SK-N-SH (cell line): ENCODE measurements at places on chromosomes 2 and 18.

- H3K36me3 ChIP-seq, result no peaks in the 10 kb centered on the region
- no peak overlapping the region for H3K4me3 ChIP-seq
- H3K27me3 ChIP-seq, result peaks cover 25% of the 10 kb centered on the region
These were observed 3.8 kb downstream of the CXCR2 start for GRCh38 chr2:218129458-218130135.

GRCh38 chr2:231765496-231765929, 15.6 kb downstream of the PDE6D start:
- DNase-seq, result no peak
- no peaks in the 10 kb centered on the region for H3K4me1 ChIP-seq
- no peaks in the 10 kb centered on the region for H3K36me3 ChIP-seq
- H3K4me3 ChIP-seq, result no peak overlapping the region
- H3K27ac ChIP-seq, result no peak overlapping the region
- H3K27me3 ChIP-seq, result no peaks in the 10 kb centered on the region

DNA sequence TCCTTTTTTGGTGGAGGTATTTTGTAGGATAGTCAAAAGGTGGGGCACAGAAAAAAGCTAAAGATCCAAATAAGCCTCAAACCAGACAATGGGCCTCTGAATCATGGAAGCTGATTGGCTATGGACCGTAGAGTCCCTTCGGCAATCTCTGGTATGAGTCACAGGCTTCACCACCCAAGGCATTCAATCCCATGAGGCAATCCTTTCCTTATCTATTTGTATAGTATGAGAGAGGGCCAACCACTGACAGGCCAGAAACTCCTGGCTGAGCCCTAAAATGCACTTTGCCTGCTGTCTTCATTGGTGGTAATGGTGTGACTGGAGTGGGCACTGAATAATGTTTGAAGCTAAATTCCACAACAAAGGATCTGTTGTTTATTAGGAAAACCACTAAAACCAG, 38.7 kb upstream of the MEX3C start:
- peaks cover 21% of the 10 kb centered on the region; the same call in 1 of the 2 replicates for H3K4me1 ChIP-seq
- H3K27ac ChIP-seq, result no peak overlapping the region
- no peaks in the 10 kb centered on the region for H3K27me3 ChIP-seq

GRCh38 chr2:26482211-26483026, 4.5 kb upstream of the OTOF start:
- peaks cover 23% of the 10 kb centered on the region; the same call in 1 of the 2 replicates for H3K27me3 ChIP-seq
- H3K27ac ChIP-seq, result no peak overlapping the region
- H3K4me3 ChIP-seq, result no peak overlapping the region
- H3K4me1 ChIP-seq, result no peaks in the 10 kb centered on the region
- DNase-seq, result no peak
- H3K36me3 ChIP-seq, result no peaks in the 10 kb centered on the region

DNA sequence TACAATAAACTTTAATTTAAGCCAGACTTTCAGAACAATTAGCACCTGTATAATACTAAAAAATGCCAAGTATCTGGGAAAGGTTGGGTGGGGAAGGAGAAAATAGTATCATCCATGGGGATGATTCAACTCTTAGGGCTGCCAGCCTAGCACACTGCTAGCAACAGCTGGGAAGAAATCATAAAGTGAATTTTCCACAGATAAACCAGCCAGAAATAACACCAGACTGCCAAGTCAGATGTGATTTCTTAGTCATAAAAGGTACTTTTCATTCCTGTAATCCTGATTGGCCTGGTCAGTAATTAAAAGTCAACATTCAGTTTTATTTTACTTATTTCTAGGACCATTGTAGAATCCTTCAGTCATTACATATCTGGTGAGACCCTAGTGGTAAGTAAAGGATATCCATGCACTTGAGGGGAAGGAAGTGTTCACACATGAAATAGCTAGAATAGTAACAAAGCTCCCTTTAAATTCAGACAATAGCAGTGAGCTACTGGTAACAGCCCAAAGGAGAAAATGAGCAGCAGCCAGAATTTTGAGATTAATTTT, 59.4 kb downstream of the LIMS1 start:
- DNase-seq, result no peak
- peak overlapping the region; percentile 99 for H3K27ac ChIP-seq
- peaks cover 30% of the 10 kb centered on the region for H3K4me1 ChIP-seq
- peak overlapping the region; percentile 9; the same call in 1 of the 2 replicates for H3K4me3 ChIP-seq
- H3K36me3 ChIP-seq, result no peaks in the 10 kb centered on the region
- no peaks in the 10 kb centered on the region for H3K27me3 ChIP-seq

DNA sequence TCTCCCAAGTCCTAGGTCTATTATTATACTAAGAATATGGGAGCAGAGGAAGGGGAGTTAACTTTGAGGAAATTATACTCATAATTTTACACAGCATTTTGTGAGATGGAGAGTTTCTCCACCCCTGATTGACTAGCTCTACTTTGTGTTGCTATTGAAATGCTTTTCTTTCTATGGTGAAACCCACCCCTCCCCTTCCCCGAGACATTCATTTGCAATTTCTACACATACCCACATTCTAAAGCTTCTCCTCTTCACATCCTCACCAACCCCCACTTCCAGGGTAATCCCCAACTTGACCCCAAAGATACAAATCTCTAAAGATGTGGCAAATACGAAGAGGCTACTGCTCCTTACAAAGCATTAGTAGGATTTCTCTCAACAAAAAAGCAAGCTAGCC, 992.2 kb downstream of the BCL11A start:
- no peak for DNase-seq
- no peak overlapping the region for H3K27ac ChIP-seq
- no peaks in the 10 kb centered on the region for H3K36me3 ChIP-seq

DNA sequence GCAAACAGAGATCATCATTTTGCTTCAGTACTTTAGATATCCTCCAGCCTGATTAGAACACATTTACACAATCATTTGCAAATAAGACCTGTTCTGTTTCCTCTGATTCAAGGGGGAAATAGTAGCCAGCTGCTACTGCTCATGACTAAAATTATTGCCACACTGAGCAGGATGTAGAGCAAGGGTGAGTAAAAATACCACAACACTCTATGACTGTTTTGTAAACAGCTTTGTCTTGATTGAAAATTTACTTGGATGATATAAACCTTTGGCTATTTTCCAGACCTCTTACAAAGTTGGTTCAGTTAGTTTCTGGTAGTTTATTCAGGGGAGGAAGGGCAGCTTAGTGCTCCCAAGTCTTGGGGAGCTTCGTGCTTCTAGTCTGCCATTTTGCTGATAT, 286.4 kb upstream of the CNTNAP5 start:
- H3K36me3 ChIP-seq, result no peaks in the 10 kb centered on the region
- no peak for DNase-seq
- no peak overlapping the region for H3K27ac ChIP-seq
- no peak overlapping the region for H3K4me3 ChIP-seq

GRCh38 chr2:223219872-223220657, 168.1 kb downstream of the KCNE4 start:
- no peak overlapping the region for H3K27ac ChIP-seq
- no peak overlapping the region for H3K4me3 ChIP-seq
- no peak for DNase-seq
- no peaks in the 10 kb centered on the region for H3K36me3 ChIP-seq

DNA sequence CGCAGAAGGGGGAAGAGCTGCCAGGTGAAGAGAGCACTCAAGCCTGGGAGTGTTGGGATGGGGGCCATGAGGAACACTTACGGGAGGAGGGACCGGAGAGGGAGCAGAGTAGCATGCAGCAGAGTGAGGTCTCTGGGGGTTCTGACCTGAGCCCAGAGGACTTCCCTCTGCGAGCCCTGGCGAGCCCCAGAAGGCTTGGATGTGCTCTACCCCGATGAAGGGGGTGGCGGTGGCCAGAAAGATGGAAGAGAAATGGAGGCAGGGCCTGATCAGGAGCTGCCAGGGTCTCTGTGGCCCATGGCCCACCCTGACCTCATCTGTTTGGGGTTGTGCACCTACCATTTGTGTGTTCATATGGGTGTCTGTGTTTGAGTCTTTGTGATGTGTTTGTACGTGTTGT, 42.0 kb downstream of the CROCC2 start:
- no peaks in the 10 kb centered on the region for H3K27me3 ChIP-seq
- no peaks in the 10 kb centered on the region for H3K36me3 ChIP-seq
- no peak overlapping the region for H3K27ac ChIP-seq

DNA sequence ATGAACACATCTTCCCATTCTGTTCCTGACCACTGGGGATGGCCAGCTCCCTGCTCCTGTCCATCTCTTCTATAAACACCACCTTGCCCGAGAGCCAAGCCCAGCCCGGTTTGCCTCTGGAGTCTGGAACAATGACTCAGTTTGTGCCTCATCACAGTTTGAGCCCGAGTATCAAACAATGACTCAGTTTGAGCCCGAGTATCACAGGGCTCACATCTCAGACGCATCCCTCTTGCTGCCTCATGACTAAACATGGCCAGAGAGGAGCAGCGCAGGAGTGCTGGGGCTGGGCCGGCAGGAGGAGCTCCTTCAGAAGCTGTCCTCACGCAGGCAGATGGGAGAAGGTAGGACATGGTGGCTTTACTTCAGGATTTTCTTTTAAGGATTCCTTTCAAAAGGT, 68.7 kb downstream of the PXDN start:
- peak overlapping the region; percentile 64 for H3K27ac ChIP-seq
- peaks cover 54% of the 10 kb centered on the region for H3K36me3 ChIP-seq
- DNase-seq, result no peak
